ENCODE measurements at places on chromosomes 11 and 22.

DNA sequence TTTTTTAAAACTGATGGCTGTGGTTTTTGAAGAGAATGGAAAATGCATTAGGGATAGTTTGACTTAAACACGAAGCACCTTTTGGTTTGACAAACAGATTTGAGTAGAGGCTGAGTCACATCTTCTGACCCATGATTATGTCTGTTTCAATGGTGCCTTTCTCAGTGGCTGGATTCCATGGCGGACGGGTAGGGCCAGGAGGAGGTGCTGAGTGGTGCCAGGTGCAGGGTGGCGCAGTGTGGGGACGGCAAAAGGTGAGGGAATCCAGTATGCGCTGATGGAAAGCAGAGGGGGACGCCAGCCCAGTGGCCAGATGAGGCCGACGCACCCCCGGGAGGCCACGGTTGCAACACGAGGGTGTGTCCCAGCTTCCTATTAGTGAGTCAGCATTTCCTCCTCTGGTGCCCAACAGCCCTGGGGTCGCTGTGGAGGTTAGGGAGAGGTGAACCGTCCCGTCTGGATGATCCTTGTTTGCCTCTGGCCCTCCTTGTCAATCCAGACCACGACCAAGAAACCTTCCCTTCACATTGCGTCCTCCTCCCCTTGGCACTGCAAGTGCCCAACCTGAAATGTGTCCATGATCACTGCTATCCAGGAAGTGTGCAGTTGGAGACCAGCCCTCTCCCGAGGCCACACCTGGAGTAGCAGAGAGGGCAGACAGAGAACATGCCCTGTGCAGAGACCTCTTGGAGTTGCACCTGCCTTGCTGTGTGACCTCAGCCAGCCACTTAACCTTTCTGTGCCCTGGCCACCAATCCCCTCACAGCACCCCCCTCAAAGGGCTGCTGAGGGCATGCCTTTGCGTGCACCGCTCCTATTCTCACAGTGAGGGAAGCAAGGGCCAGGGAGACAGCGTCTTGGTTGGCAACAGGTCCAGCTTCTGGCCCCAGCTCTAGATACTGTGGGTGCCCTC, 32.5 kb upstream of the ATXN10 start:
- no peak for DNase-seq

DNA sequence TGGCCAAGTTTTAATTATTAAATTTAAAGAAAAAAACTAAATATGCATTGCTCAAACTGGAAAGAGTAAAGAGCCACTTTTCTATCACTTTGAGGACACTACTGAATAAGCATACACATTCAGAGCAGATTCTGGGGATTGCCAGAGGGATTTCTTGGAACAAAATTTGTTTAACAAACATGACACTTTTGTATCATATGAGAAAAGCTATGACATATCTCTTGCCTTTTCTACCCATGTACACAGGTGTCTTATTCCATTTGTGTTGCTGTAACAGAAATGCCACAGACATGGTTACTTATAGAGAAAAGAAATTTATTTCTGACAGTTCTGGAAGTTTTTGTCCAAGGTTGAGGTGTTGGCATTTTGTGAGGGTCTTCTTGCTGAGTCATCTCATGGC, 13.5 kb upstream of the USP28 start:
- no peak for DNase-seq

GRCh38 chr22:36753120-36753802, 22.7 kb downstream of the IFT27 start:
- no peak for DNase-seq

- DNase-seq, result peak; percentile 53
Observed at GRCh38 chr11:32430568-32431381, 4.6 kb downstream of the WT1 start.

DNA sequence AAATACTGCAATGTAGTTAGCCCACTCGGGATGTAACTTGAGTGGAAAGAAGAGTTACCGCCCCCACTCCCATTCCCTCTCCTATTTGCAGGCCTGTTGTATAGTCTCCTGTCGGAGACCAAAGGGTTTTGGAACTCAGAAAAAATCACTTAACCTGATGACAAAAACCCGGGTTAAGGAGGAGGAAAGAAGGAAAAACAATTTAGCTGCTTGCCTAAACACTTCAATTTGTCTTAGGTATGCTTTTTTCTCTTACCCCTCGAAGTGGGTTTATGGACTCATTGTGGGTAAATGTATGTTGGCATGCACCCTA, 2.2 kb downstream of the YAP1 start:
- DNase-seq, result no peak

DNA sequence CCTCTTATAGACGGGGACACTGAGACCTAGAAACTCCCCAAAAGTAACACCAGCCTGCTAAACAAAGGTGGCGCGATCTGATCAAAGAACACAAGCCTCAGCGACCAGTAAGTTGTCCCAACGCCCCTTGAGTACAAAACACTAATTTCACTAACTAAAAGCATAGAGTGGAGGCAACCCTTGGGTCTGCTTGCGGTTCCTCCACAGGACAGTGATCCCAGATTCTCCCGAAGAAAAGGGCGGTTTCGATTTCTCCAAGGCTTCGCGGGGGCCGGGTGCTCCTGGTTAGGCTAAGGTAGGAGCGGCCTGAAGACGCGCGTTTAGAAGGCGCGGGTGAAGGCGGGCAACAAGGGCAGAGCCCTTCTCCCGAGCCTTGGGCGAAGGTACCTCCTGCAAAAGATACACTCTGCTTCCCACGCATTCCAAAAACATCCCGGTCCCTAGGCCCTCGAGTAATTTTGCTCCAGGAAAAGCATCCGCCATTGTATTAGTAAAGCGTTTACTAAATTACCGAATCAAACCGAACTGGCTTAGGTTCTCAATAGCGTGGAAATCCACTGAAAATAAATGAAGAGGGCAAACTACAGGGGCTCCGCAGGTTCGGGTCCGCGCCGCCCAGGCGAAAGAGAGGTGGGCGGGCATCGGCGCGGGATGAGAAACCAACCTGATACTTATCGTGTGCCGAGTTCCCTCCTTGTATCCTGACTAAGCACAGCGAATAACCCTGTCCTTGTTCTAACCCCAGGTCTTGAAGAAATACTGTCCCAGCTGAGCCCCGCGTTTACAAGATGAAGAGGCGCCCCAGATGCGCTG, 2.0 kb downstream of the WT1 start:
- no peak for DNase-seq

DNA sequence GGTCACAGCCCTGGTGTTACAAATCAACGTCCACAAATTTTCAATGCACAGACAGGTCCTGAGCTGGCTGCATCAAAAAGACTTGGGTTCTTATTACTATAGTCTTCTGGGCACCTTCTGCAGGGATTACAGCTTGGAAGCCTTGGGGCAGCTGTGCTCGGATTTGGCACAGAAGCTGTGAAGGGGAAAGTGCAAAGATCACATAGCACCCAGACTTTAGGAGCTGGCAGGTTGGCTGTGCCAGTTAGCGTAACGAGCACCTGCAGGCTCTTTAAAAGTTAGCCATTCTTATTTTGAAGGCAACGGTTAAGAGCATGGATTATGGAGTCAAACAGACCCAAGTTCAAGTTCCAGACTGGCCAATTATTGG, 100.4 kb downstream of the ARL14EP start:
- DNase-seq, result no peak

DNA sequence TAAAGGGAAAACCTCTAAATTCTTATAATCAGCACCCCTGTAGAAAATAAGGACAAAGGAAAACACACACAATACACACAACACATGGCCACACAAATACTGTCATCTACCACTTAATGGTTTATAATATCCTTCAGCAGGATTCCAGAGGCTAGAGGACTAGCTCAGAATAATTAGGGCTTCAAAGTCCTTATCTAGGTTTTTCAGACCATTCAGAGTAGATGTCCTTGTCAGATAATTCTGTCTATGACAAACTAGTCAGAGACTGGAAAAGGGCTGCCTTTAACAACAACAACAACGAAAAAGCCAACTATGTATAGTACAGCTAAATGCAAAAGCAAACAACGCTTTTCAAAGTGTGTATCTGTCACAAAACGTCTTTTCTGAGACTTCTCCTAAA, 456.5 kb upstream of the CNTN5 start:
- DNase-seq, result no peak

GRCh38 chr22:22894740-22895731, 7.4 kb downstream of the IGLL5 start:
- no peak for DNase-seq

GRCh38 chr11:94131718-94132115, 3.1 kb downstream of the PANX1 start:
- no peak for DNase-seq

- DNase-seq, result no peak
Observed at GRCh38 chr11:65613091-65613928, 711 bp downstream of the MAP3K11 start.

DNA sequence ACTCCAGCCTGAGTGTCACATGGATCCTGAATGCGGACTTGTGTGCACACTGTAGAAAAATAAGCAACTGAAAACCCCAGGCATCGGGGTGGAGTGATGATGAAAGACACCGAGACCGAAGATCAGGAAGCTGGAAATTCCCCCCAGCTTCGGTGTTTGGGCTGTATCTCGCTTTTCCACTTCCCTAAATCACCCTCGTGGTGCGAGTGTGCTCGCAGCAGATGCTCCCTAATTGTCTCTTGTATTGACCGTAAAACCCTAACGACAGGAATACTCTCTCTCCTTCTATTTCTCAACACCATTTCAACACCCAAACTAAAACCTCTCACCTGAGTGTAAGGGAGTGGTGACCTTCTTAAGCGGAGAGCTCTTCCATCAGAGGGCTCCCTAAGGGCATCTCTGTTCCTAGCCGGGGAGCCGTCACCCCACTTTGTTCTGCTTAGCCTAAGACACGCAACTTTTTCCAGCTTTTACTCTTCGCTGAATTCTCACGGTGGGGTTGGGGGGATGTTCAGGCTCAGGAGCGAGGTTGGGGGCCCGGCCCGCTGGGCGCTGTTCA, 635 bp upstream of the GRK3 start:
- DNase-seq, result peak; percentile 22

DNA sequence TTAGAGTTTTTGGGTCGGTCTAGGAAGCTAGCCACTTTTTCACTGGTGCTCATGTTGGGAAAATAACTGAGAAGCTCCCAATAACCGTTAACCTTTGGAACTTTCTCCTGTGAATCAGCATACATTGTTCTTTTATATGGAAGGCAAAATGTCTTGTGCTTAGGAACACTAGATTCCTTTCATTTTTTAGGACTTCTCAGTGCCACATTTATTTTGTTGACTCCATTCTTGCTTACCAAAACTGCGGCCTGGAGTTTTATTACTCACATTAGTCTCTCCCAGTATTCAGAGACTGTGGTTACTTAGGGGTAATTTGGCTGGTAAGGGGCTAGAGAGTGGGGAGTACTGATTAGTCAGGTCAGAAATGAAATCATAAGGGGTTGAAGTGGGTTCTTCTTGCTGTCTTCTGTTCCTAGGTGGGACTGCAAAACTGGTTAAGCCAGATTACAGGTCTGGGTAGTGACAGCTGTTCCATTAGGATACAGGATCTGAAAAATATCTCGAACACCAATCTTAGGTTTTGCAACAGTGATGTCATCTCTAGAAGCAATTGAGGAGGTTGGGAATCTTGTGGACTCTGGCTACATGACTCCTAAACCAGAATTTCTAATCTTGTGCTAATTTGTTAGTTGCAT, 631.4 kb upstream of the LUZP2 start:
- DNase-seq, result no peak

GRCh38 chr22:30236875-30237274, 9.7 kb downstream of the LIF start:
- DNase-seq, result no peak

DNA sequence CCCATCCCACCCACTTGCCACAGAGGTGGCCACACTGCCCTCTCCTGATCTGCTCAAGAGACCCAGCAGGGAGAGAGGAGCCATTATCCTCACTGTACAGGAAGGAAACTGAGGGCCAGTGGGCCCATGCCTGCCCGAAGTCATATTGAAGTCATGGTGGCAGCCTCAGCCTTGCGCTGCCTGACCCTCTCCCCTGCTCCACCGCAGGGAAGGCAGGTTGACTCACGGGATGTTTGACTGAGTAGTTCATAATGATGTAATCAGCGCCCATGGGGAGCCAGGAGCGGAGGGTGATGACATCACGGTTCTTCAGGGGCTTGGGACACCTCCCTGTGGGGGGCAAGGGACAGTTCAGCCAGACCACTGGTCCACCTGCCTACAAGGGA, 6.1 kb upstream of the ARAP1 start:
- no peak for DNase-seq

Data from GM13976 (cell line).